ENCODE measurements at places on chromosomes 16 and 17.
A peak's percentile ranks its signal among the peaks of the same experiment; 100 is the strongest.

DNA sequence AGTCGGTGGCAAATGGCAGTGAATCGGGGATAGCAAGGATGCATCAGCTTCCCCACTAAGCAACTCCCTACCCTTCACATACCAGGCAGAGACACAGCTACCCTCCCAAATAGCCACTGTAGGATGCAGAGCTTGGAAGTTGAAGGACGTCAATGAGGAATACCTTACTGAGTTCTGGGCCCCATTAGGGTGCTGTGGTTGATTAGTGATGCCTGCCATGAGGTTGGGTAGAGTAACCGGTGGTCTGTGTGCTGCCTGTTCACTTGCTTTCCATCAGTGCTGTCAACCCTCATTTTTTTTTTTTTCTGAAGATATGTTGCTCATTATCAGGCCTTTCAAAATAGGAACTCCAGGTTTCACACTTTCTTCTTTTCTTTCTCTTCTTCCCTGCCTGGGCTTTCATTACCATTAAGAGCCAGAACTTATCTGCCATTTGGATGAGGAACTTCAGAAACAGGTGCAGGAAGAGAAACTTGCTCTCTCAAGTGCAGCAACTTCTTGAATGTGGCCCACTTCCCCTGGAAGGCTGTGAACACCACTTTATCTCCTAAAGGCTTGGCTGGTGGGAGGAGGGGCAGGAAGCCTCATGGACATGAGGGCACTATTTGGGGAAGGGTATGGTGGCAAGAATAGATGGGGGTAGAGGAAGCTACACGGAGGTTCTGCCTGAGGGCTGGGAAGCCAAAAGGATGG is 183.5 kb downstream of the NTN1 start:
- no peak for DNase-seq

DNA sequence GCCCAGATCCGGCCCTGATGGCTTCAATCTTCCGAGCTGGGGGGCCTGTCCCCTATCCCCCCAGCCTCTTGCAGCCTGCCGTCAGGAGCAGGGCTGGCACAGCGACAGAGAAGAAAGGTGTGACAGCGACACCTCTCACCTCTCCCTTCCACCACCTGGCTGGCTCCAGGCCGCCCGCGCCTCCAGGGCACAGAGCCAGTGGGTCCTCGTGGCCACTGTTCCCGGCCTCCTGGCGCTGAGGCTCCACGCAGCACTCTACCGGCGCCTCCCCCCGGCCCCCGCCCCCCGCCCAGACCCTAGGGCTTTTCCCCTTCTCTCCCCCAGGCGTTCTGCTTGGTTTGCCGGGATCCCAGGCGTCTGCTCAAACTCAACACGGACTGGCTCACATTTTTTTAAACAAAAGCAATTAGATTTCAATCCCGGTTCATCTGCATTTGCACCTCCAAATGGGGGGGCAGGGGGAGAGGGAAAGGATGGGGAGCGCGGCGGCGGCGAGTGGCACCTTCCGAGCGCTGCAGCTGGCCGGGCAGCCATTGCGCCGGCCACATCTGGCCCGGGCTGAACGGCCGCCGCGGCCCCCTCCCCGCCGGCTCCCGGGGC is 12.8 kb upstream of the CBX8 start:
- DNase-seq = no peak

DNA sequence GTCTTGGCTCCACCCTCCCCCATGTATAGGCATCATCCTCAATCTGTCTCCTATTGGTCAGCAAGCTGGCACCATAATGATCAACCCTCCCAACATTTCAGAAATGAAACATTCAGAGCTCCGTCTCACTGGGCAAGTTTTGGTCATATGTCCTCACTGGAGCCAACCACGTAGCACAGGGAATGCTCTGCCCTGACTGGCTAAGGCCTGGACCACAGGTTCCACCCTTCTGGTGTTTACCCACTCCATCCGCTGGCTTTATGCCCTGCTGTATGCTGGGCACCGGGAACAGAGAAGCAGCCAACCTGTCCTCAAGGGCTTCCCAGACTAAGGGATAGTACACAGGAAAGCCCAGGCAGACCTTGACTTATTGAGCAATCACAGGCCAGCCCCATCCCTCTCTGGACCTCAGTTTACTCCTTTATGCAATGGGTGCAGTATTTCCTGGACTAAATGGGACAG is 20.5 kb downstream of the MYO15A start:
- peak; percentile 34 for DNase-seq

- DNase-seq = no peak
Measured at GRCh38 chr17:77506371-77506991, 365.7 kb downstream of the SEC14L1 start.

DNA sequence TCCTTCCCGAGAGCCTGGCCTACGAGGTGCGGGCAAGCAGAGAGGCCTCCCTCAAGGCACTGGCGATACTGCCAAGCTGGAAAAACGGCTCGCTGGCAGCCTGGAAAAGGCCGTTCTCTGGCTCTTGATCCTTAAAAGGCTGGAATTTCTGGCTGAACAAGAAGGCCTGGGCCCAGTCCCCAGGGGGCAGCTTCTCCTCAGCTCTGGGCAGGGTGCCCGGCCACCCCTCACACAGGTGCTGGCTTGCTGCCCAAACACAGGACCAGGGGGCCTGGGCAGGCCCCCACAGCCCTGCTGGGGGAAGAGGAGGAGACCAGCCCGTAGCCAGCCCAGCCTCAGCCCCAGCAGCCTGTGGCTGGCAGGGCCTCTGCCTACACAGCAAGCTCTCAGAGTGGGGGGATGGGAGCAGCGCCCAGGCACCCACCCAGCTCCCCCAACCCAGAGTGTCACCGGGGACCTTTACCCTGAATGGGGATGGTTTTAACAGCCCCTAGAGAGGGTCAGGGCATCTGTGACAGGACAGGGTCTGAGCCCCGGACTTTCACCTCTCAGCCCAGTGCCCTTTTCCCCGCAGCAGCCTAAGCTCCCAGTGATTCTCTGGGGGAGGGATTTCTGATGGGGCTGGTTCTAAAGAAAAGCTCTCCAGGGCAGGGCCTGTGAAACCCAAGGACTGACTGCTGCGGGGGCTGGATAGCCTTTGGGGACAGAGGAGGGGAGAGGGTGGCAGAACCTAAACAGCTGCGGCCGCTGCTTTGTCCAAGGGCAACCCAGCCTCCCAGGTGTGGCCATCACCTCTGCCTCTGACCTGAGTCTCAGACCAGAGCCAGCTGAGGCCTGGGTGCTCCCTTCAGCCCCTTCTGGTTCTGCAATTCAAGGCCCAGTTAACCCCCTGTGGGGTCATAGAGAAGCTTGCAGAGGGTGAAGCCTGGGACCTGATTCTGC is 38.6 kb upstream of the TOB1 start:
- no peak for DNase-seq

DNA sequence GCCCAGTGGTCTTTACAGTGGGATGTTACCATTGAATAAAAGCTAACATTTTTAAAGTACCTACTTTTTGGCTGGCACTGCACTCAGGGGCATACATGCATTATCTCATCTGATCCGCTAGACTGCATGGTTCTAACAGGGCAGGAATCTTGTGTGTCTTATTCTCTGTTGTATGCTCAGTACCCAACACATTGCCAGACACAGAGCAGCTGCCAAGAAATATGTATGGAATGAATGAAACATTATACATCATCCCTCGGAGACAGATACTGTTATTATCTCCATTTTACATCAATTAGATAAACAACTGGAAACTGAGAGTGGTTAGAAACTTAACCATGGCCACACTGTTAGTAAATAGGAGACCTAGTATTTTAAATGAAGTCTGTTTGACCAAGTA is 74.1 kb upstream of the CDH11 start:
- DNase-seq = peak; percentile 35

DNA sequence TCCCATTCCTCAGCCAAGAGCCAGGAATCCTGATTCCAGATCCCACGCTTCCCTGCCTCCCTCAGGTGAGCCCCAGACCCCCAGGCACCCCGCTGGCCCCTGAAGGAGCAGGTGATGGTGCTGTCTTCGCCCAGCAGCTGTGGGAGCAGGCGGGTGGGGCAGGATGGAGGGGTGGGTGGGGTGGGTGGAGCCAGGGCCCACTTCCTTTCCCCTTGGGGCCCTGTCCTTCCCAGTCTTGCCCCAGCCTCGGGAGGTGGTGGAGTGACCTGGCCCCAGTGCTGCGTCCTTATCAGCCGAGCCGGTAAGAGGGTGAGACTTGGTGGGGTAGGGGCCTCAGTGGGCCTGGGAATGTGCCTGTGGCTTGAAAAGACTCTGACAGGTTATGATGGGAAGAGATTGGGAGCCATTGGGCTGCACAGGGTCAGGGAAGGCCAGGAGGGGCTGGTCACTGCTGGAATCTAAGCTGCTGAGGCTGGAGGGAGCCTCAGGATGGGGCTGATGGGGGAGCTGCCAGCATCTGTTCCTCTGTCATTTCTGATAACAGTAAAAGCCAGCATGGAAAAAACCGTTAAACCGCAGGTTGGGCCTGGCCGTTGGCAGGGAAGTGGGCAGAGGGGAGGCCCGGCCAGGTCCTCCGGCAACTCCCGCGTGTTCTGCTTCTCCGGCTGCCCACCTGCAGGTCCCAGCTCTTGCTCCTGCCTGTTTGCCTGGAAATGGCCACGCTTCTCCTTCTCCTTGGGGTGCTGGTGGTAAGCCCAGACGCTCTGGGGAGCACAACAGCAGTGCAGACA is at the start of gene SPN:
TSS of gene SPN (plus strand) at position 232 of the 791 bp plus-strand sequence. CDS start at position 714, 482 bp downstream.
- DNase-seq = no peak

DNA sequence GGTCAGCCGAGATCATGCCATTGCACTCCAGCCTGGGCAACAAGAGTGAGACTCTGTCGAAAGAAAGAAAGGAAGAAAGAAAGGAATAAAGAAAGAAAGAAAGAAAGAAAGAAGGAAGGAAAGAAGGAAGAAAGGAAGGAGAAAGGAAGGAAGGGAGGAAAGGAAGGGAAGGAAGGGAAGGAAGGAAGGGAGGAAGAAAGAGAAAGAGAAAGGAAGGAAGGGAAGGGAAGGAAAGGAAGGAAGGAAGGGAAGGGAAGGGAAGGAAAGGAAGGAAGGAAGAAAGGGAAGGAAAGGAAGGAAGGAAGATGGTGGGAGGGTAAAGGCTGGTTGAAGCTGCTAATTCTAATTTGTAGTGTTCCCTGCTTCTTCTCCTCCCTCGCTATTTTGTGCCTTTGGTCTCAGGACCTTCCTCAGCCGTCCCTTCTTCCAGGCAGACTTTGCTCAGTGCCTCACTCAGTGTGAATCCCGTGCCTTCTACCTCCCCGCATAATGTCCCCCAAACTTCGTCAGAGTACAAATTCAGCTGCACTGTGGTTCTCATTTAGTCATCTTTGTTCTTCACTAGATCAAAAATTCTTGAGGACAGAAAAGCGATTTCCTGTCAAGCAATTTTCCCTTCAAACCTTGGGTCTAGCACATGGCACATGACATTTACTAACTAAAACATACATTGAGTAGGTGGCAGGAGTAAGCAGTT is 31.1 kb upstream of the PAFAH1B1 start:
- no peak for DNase-seq

GRCh38 chr16:47721006-47721637 is 260.0 kb downstream of the PHKB start:
- no peak for DNase-seq

DNA sequence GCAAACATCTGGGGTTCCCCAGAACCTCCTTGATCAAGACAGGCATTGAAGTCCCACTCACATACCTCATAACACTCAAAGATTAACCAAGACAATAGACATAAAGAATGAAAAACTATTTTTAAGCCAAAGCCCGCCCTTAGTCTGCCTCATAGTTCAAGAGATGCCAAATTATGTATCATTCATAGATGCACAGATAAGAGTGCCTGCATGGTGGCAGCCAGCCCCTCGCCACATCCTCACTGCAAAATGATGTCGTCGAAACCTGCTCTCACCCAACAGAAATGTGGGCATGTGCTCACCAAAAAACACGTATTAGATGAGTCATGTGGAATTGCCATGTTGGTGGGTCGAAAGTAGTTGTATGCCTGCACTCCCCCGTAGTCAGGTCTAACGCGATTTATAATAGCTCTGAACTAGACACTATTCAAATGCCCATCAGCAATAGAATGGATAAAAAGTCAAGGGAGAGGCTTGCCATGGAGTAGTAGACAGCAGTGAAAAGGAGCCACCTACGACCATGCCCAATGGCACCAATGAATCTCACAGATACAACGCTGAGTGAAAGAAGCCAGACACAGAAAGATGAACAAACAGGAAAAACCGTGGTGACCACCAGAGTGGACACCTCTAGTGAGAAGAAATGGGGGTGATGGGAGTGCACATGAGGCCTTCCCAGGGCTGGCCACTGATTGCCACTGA is 64.8 kb downstream of the C16orf95 start:
- DNase-seq = peak; percentile 10

- peak; percentile 67 for DNase-seq
Measured at GRCh38 chr17:4806777-4807604, at the start of gene PLD2. Gene PLD2, plus strand, starts transcription at chr17:4807152. Its CDS starts 621 bp downstream, at chr17:4807773.

GRCh38 chr16:68768771-68769170 is 31.7 kb downstream of the CDH1 start:
- DNase-seq = no peak

DNA sequence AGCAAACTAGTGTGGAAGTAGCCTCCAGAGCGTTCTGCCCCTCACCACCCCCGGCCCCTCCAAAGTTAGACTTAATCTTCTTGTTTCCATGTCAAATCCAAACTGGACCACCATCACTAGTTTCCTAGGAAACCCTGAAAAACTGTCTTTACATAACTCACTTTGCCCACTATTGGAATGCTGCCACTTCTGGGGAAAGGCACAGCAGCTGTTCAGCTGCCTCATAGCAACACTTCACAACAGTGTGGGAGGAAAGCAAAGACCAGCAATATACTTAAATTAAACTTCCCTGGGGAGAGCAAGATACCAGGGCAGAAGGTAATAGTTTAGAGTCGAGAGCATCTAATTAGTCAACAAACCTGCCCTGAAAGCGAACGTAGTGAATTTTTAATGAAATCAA is 452.2 kb downstream of the KCNJ2 start:
- peak; percentile 28 for DNase-seq

DNA sequence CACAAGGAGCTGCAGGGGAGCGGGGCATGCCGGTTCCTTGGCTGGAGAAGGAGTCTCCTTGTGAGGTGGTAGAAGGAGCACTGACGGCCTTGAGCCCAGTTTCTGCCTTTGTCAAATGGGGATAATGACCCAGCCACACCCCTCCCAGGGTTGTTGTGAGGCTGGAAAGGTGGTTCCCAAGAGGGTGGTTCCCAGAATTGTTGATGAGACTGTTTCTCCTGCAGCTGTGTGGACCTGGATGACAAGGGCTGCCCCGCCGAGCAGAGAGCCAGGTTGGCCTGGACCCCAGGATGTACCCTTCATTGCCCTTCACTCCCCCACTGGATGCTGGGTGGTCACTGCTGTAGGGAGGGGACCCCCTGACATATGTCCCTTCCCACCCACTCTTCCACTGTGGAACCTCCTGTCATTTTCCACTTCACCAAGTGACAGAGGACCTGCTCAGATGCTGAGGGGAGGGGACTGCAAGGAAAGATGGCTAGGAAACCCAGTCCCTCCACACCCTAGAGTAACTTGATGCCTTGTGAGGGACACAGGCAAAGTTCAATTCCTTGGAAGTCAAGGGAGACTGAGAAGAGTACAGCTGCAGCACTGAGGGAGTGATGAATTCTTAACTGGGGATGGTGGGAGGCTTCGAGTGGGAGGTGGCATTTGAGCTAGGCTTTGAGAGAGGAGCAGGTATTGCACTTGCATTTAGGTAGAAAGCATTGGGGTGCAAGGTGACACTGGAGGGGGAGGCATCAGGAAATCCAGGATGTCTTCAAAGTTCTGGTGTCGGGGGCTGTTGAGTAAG is 10.6 kb downstream of the MIEN1 start:
- DNase-seq = no peak

- DNase-seq = peak; percentile 71
Measured at GRCh38 chr17:32102646-32103186, 39.6 kb upstream of the RHOT1 start.
